IMR-90 (cell line): ENCODE measurements at places on chromosomes 16 and 17.

DNA sequence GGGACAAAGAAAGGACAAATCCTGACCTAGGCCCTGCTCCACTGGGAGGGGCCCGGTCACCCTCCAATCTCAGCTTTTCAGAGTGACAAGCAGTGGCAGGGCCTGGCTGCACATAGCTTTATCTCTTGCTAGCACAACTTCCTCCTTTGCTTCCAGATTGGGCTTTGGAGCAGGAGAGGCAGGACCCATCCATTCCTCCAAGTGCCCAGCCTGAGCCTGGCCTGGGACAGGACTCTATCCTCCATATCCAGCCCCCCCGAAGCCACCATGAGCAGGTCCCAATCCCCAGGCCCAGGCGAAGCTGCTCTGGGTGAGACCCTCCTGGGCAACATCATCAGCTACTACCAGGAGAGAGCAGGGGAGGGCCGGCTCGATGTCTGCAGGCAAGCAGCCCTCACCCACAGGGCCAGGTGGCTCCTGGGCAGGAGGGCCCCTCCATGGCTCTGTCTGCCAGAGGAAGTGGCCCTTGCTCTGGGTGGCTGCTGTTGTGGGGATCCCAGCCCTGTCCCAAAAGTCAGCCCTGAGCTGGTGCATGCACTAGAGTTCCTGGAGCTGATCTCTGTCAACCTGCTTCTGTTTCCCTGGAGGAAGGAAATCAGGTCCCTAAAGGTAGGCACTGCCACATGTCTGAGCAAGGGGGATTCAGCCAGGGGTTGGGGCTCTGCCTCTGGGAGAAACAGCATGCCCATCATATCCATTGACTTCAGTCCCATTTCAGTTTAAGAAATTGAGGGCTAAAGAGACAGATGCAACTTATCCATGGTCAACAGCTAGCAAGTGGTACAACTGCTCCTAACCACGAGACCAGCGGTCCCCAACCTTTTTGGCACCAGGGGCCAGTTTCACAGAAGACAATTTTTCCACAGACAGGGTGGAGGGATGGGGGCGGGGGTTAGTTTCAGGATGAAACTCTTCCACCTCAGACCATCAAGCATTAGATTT is 58.9 kb downstream of the TK2 start:
- no peak for DNase-seq

DNA sequence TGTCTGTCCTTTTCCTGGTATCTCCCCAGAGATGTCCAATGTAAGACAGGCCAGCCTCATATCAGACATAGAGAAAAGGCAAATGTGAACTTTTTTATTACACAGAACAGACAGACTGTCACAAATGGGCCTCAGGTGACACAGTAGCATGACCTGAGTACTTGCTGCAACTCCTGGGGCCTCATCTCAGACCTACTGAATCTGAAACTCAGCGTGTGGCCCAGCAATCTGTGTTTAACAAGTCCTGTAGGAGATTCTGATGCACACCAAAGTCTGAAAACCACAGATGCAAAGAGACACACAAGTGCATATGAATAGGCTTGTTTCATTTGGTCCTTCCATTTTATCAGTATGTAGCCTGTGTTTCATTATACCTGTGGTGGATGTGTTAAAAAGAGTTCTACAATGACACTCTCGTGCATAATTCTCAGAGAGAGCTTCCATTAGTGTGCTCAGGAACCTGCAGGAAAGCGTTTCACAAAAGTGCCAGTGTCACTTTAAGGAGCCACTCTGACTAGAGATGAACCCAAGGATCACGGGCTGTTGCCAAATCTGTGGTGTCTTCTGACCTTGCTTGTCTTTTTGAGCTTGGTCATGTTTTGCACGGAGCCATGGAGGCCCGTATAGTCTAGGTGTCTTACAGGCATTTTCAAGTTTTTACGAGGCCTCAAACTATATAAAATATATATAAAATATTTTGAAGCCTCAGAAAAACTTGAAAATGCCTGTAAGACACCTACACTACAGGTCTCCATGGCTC is 33.8 kb upstream of the NF1 start:
- DNase-seq: no peak

GRCh38 chr16:16027728-16028310 is 78.4 kb downstream of the ABCC1 start:
- DNase-seq: no peak

GRCh38 chr17:1384905-1385435 is 15.1 kb downstream of the YWHAE start:
- DNase-seq: no peak

DNA sequence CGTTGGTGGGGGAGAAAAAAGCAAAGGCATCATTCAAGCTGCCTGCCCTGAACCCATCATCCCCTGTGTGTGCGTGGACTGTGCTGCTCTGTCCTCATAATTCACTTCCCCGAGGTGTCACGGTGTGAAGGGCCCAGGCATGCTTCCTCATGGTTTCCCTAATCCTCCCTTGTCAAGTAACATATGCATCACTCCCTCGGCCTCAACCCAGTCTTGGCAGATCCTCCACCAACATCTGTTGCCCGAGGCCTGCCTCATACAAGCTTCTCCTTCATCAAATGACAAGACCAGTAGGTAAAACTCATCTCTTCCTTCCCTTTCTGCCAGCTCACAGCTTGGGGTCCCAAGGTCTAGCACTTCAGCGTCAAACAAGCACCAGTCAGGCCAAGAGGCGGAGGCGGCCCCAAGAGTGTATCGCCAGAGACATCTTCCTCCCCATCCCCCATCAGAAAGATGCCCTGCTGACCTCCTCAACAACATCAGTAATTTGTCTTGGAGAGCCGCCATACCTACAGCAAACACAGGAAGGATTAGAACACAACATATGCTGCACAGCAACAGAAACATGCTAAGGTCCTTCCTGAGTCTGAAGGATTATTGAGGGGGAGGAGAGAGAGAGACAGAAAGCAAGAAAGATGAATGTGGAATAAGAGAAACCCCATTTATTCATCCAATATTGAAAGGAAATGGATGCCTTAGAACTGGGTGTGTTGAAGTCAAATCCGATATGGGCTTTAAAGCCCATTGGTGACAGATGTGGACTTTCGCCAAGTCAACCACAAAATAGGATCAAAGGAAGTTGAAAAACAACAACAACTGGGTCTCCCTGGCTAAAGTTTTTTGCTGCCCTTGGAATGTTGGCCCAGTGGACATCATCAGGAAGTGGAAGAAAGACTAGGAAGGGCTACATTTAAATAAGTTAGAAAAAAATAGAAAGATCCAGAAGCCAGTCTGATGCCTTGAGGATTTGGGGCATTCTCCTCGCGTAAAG is 38.4 kb downstream of the SOX9 start:
- DNase-seq: peak; percentile 44

GRCh38 chr17:83012868-83013778 is 66.3 kb upstream of the METRNL start:
- DNase-seq: peak; percentile 97
